NCI-H187 treated with DMSO at 0.1 percent for 48 hours (cell line): ENCODE measurements at places on chromosomes 3 and 15.

GRCh38 chr3:62277986-62278385 is 95.4 kb downstream of the FEZF2 start:
- no peak for DNase-seq

DNA sequence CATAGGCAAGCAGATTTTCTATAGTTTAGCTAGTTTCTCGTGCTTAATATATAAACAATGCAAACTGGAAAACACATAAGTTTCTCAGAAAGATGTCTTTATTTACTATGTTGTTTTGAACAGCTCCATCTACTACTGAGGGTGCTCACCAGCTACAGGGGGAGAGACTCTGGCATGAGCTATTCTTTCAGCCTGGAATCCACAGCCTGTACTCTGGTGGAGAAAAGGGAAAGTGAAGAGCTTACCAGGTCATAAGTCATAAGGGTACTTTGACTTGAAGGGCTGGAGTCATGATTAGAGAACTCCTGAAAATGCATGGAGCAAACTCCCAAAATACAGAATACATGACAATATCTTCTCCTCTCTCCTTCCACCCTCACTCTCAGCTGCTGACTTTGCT is 4.4 kb upstream of the AVEN start:
- no peak for DNase-seq

DNA sequence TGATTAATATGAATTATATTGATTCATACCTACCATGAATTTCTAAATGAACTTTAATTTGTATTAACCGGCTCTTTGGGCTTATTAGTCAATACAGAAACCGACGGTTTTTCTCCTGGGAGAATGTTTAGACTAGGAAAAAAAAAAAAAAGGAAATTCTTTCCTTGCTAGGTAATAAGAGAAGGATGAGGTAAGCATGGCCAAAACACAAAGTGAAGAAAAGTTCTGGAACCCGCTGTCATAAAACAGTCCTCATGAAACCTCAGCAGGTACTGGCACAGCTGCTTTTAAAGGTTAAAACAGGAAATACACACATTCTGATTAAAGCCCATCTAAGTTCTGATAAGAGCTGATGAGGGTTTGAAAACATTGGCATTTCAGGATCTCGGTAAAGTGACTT is 30.8 kb upstream of the PSTPIP1 start:
- no peak for DNase-seq

GRCh38 chr15:75168374-75168773 is 33.3 kb upstream of the C15orf39 start:
- no peak for DNase-seq

DNA sequence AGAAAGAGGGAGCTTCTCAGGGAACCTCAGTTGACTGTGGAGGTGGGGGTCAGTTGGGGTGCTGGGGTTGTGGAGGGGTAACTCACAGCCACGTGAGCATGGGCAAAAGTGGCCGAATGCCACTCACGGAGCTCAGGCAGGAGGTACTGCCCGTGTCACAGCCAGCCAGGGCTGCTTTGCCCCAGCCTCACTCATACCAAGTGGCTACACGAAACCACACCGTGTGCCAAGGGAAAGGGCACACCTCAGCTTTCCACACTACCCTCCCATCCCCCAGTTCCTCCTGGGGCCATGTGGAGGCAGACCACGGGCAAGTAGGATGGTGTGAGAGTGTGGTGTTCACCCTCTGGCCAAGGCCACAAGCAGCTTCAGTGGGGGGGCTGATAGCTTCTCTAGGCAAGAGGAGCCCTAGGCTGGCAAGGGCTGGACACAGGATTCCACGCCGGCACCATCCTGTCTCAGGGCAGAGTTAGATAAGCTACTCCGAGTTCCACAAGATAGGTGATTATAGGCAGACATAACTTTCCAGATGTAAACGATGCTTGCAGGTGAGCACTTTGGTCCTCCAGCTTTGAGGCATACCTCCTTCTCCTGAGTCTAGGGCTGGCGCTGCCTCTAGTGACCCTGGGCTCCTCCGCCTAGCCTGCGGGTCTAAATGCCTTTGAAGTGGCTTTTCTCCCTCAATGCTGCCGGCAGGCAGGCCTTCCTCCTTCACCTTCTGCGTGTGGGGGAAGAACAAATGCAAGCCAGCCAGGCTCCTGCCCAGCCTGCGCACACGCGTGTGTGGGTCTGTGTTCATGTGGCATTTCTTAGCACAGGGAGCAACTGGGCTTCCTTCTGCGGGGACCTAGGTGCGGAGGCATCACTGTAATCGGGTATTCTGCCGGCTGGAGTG is 25.0 kb downstream of the RGMA start:
- DNase-seq, result no peak
